Activated T-cell treated with anti-CD3 and anti-CD28 coated beads, Interleukin-2, amount 50 U/mL, for 24 hours (primary cell): ENCODE measurements at places on chromosomes 5 and 9.

DNA sequence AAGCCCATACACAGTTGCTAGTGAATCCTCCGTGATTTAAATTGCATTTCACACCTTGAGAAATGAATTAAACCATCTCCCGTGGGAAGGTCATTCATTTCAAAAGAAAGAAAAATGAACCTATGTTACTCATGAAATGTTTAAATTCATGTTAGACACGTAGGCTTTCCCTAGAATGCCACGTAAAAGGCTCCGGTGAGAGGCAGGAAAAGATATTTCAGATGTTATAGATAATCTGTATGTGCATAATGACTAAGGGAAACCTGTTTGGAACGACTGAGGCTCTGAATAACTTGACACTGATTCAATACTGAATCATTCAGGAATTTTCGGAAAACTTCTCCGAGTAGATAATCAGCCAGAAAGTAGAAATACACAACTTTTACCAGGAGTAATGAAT, 134.3 kb upstream of the ICE1 start:
- no peak for DNase-seq

- no peak for DNase-seq
Observed at GRCh38 chr9:36029202-36029601, 7.5 kb upstream of the RECK start.

DNA sequence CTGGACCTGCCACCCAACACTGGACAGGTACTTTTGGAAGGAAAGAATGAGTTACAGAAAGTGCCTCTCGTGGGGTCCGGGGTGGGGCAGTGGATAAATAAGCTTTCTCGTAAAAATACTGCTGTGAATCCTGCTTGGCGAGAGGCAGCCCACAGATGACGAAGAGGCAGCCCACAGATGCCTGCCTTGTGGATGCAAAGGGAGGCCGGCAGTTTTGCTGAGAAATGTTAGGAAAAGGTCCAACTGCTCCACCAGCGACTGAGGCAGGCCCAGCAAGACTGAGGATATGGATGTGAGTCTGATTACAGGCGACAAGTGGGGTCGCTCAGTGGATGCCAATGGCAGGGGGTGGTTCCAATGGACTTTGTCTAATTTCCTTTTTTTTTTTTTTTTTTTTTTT, 79.1 kb upstream of the PPP1R26 start:
- DNase-seq: no peak

DNA sequence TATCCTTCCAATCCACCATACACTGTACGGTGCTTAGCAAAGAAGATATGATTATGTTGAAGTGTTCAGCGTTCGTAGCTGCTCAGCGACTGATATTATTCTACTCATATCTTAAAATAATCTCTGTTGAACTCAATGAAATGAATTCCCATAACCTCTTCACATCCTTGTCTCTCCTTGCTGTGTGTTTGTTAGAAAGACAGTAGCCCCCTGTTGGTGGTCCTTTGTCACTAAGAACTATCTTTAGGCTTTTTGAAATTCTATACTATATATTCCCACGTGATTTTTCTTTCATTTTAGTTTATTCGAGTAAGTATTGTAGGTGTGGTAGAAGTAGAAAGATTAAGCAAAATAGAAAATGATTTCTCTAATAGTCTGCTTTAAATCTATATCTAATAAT, 762.8 kb upstream of the WWC1 start:
- no peak for DNase-seq

DNA sequence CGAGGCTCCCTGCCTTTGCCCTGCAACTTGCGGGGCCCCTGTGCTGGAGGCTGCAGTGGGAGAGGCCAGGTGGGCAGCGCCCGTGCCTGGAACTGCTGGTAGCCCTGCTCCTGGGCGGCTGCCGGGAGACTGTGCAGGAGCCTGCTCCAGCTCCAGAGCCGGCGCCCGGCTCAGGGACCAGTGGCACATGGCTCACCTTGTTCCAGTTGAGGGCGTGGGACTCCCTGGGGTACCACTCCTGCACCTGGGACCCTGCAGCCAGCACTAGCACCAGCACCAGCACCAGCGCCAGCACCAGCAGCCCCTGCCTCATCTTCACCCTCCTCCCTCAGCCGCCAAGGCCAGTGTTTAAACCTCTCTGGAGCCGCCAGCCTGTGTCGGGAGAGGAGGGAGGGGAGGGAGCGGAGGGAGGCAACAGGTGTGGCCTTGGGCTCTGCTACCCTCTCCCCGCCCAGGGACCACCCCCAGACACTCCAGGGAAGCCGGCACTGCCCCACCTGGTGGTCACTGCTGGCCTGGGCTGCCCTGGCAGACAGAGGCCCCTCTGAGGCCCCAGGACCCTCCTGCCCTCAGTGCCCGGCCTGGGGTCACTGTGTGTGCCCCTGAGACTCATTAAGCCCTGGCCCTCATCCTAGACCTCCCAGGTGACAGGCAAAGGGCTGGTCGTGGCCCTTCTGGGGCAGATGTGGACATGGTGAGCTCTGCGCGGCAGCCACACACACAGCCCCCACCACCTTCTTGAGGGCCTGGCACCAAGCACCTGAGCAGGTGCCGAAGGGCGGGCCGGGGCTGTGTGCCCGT, at the start of gene LCN10:
LCN10 (minus strand) TSS at position 350 of the 801 bp plus-strand sequence; CDS start at position 313, 37 bp downstream.
- DNase-seq: no peak
